GM18507 (cell line): ENCODE measurements at places on chromosomes 3 and 15.

GRCh38 chr3:52205727-52206372, 7.9 kb downstream of the ALAS1 start:
- DNase-seq, result no peak

DNA sequence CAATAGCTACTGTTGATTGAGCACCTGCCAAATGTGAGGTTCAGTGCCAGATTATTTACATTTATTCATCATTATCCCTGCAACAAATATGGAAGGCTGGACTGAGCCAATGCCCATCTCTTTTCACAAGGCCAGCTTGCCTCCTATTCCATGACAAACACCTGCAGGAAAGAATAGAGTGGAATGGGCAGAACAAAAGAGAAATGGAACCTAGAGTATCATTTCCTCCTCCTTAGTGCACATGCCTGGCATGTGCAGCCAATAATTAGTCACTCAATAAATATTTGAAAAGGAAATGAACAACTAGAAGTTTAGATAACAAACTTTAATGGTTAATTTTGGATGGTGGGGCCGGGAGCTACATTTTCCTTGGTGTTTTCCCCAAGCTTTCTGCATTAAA, 61.4 kb upstream of the MYRIP start:
- DNase-seq, result no peak

- DNase-seq, result no peak
Measured at GRCh38 chr3:47430606-47431005, 45.1 kb downstream of the SCAP start.

DNA sequence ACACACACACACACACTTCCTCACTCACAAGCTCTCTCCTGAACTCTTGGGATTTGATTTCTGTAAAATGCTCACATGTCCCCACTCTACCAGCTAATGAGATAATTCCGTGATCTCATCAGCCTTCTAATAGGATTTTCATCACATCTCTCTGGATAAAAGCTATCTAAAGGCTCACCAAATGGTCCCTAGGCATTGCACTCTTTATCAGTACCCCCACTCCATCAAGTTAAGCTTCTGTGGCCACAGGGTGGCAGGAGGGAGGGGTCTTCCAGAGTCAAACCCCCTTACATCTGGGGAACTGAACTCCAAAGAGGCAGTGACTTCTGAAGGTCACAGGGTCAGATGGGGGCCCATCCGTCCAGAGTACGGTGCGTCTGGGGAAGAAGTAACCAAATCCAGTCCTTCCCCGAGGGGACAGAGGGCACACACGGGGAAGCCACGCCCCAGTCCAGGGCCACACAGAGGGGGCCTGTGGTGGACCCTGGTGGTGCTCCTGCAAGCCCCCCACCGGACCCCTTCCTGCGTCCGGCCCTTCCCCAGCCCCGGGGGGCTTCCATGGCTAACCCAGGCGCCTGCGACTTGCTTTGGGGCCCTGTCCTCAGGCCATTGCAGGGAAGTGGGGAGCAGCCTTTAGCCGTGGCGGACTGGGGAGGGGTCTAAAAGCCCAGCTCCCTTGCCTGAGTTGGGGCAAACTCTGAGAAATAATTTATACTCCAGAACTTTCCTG, 25.5 kb downstream of the CPN2 start:
- no peak for DNase-seq

GRCh38 chr15:95698230-95698629, 632.3 kb upstream of the NR2F2 start:
- no peak for DNase-seq

DNA sequence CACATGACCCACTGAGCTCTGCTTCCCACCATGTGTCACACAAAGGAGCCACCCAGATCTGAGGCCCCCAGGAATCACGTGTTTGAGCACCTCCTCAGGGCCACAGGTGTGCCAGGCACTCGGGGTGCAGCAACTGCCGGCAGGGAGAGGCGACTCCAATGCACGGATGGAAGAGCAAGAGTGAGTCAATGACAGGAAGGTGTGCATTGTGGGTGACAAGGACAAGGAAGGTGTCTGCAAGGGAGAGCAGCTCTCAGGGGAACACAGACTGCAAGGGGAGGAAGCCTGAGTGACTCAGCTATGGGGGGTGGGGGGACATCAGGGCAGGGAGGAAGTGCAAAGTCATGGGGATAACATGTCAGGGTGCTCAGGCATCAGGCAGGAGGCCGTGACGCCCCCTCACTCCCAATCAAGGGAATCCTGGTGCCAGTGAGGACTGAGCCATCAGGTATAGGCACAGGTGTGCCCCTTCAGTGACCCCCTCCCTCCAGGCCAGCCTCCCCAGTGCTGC, 67.4 kb downstream of the NUP210 start:
- DNase-seq, result no peak

DNA sequence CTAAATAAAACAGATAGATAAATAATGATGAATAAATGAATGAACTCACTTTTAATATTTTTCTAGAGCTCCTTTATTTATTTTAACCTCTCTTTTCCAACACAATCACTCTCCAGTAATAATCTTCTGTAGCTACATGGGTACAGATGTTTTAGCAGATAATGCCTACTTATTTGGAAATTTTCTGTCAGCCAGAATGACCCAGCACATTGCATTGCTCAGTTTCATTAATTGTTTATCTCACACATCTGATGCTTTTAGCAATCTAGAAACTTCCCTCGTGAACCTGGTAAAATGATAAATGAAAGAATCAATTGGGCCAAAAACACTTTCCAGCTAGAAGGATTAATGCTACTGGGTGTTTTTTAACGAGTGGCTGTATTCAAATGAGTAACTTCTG, 14.9 kb upstream of the MYH15 start:
- DNase-seq, result no peak

DNA sequence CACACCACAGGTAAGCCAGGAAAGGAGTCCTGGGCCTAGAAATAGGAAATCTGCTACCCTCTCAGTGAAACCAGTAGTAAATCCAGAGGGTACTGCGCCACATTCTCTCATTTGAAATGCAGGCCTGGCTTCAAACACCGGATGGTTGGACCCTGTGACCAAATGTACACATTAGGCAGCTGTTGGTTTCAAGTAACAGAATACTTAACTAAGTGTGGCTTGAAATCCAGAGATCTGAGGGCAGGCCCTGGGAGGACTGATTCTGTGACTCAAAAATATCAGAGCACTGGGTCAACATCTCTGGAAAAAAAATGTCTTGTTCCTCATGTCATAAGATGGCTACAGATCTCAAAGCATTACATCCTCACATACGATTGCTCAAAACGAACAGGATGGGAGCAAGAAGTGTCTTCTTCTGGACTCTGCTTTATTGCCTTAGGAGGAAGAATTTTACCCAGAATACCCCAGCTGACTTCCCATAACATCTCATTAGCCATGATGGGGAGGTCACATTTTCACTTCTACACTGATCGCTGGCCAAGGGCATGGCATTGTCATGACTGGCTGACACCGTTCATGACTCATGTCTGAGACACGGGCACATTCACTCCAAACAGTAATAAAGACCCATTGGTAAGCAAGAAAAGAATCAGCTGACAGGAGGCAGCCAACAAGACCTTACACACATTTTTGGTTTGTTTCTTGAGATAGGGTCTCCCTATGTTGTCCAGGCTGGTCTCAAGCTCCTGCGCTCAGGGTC, 166.0 kb downstream of the ARRDC4 start:
- no peak for DNase-seq

- DNase-seq, result no peak
Measured at GRCh38 chr15:67158367-67158766, 93.0 kb downstream of the SMAD3 start.

DNA sequence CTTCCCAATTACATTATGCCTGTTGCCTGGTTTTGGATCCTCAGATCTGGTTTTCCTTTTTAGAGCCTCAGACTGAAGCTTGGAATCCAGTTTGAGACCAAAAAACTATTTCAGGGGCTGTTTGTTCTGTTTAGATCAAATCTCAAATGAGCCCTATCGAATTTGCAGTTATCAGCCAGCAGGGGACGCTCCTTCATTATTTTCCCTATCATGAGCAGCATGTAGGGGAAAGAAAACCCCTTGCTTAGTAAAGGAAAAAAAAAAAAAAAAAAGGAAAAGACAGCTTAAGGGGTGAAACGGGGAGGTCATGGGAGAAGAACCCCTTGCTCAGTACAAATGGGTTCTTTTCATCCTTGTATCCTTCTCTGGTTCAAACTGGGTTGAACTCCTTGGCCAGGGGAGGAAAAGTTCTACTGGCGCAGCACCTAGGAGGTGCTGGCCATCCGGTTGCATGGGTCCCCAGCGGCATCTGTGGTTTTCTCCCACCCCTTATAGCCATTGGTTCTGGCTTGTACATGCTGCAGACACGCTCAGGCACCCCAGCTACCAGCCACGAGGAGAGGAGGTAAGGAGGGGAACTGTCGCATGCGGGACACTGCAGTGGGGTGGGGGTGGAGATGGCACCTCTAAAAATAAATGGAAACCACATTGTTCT, 1375.1 kb upstream of the ALCAM start:
- DNase-seq, result no peak

GRCh38 chr15:49877117-49877872, 241.7 kb downstream of the ATP8B4 start:
- DNase-seq, result no peak
